NCI-H1930 (cell line): ENCODE measurements at places on chromosomes 16 and 17.

DNA sequence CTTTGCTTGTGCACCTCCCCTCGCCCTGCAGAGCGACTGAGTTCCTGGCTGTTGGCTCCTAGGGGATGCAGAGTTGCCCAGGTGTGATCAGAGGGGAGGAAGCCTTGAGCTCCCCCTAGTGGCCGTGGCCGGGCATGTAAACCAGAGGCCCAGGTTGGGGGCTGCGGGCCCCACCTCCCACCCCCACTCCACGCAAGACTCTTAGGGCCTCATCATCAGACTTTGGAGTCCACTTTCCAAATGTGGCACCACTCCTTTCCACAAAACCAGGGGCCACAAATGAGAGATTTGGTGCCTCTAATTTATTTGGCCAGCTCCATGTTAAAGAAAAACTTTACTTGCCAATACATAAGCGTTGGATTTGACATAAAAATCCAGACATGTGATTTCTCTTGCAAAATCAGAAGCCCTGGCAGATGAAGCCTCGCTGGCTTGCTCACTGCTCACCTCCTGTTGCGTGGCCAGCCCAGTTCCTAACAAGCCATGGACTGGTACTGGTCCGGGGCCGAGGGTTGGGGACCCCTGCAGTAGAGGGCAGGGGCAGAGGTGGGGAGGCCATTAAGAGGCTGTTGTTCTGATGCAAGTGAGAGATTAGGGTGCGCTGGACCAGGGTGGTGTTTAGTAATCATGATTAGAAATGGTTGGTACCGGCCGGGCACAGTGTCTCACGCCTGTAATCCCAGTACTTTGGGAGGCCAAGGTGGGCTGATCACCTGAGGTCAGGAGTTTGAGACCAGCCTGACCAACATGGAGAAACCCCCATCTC is 28.7 kb upstream of the GAS7 start:
- DNase-seq, result no peak

- no peak for DNase-seq
Measured at GRCh38 chr17:83174362-83175118, 95.1 kb downstream of the METRNL start.

DNA sequence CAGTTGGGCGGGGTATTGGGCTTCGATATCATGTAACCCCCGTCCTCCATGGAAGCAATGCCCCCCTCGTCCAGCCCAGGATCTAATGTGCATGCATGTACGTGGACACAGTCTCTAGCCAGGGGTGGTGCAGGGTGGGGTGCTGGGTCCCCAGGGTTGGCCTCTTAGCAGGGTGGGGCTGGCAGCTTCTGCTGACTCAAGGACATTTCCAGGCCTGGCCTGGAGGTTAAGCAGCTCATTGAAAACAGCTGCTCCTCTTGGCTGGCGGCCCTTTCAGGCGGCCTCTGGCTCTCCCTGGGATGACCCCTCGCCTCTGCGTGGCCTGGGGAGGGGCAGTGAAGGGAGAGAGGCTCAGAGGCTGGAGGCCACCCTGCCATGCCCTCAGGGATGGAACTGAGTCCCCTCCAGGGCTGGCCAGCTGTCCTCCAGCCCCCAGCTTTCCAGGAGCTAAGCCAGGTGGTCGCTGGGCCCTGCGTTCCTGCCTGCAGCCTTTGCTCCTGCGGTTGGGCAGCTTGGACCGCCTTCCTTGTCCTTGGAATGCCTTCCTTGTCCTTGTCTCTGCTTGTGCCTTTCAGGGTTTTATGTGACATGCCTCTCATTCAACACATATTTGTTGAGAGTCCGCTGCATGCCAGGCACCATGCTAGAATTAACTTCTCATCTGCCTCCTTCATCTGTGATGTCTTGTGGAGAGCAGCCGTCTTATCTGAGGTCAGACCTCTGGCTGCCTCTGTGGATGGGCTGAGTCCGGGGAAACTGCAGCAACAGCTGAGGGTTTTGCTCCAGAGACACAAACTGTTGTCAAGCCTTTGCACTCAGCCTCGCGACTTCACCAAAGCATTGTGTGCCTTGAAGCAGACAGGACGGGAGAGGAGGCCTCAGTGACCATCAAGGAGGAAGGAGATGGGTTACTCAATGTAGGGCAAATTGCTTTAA is 26.6 kb downstream of the MRC2 start:
- no peak for DNase-seq

DNA sequence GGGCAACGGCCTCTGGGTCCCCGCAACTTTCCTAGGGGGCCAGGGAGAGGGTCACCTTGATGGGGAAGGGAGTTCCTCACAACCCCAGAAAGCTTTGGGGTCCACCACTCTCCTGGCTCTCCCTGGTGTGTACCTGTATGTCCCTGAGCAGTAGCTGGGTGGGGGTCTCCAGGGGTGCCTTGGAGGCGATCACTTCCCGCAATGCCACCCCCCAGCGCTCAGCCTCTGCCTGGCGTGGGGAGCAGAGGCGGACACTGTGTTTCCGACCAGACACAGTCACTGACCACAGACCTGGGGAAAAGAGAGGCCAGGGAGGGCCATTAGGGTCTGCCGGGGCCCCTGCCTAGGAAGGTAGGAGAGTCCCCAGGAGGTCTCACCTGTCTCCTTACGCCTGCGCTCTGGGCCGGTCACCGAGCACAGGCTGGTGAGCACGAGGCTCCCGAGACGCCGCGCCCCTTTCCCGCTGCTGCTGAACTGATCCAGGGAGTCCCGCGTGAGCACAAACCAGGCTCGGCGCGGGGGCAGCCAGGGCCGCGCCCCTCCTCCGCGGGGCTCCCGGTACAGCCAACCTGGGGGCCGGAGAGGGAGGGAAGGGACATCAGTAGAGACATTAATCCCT is 3.4 kb downstream of the PLEKHH3 start:
- no peak for DNase-seq

DNA sequence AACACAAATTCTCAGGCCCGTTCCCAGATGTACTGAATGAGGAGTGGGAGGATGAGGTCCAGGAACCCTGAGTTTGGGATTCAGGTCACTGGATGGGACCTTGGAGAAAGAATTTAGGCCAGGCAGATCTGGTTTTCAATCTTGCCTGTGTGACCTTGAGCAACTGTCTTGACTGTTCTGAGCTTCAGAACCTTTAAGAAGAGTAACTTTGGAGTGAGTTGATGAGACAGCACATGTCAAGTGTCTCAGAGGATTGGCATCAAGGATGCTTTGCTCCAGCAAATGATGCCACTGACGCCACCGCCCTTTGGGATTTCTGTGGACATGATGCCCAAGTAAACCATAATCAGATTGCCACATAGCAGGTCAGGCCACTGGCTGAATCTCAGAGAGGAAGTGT is 56.2 kb upstream of the DNAJA2 start:
- DNase-seq, result no peak

- no peak for DNase-seq
Measured at GRCh38 chr16:86508947-86509758, 1.2 kb upstream of the FOXF1 start.

DNA sequence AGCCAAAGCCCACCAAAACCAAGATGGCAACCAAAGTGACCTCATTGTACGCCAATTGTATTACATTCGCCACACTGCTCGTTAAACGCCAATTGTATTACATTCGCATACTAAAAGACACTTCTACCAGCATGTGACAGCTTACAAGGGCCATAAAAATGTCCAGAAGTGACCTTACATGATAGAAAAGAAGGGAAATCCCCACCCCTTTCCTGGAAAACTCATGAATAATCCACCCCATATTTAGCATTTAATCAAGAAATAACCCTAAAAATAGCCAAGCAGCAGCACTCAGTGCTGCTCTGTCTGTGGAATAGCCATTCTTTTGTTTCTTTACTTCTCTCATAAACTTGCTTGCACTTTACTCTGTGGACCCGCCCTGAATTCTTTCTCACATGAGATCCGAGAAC is 25.7 kb downstream of the PSMD7 start:
- DNase-seq, result no peak

- DNase-seq, result no peak
Measured at GRCh38 chr16:84487358-84487757, 17.1 kb downstream of the MEAK7 start.

DNA sequence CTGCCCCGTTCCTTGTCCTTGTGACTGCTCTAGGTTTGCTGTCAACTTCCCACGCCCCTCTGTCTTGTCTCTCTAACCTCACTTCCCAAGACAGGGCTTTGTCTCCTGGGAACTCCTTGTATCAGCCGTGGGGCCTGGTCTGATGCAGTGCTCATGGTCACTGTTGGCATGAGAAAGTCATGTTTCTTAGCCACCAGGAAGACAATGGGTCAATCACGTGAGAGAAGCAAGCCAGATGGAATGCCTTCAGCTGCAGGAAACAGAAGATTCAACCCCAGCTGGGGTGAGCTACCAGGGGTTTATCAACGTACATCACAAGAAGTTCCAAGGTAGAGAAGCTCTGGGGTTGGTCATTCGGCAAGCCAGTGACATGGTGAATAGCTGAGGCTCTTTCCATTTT is 116.6 kb downstream of the IRF8 start:
- no peak for DNase-seq

GRCh38 chr17:71084219-71084618 is 914.9 kb downstream of the KCNJ2 start:
- DNase-seq, result no peak
